Right ventricle myocardium superior (tissue), 1 donor: ENCODE measurements at places on chromosomes 2 and 18. TPM values are rescaled to one million over a fixed set of nuclear protein-coding genes. Genes with fewer than 3 reads are reported as not detected.

- no peak for DNase-seq
Measured at GRCh38 chr2:107174171-107174570, 288.2 kb upstream of the ST6GAL2 start.

Gene PLGLB1
- 2.7 TPM for total RNA-seq

GRCh38 chr2:209472871-209473270 is 49.0 kb downstream of the MAP2 start:
- DNase-seq: no peak

DNA sequence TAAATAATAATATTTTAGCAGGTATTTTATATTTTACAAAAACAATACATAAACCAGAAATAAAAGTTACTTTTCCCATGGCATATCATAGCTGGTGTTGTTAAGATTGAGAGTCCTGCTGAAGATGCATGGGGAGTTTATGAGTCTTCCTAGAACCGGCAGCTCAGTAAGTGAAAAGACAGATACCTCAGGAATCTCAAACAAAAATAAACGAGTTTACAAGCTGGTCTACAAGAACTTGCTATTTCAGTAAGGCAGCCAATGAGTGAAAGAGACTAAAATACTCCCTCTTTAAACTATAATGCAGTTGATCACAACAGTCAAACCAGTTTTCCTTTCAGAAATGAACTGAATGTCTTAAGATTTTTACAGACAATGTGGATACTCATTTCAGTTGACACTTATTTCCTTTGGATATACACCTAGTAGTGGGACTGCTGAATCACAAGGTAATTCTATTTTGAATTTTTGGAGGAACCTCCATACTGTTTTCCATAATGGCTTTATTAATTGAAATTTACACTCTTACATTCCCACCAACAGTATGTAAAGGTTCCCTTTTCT is 8.9 kb downstream of the GAREM1 start:
- DNase-seq: no peak

DNA sequence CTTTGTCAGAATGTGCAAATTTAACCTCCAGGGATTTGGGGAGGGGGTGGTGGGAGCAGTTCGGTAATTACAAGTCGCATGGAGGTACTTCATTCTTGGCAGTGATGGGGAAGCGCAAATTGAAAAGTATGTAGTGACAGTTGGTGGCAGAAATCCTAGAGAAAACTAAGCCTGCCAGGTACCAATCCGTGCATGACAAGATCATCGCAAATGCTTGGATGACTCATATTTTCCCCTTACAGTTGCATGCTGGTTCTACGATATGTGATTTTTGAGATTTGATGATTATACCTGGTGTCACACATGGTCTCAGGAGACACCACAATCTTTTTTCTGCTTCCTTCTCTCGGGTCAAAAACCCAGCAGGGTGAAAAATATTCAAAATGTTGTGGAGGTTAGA is 479.7 kb upstream of the ID2 start:
- DNase-seq: no peak

Gene RUFY4
- total RNA-seq: not detected

GRCh38 chr2:191215666-191216065 is 29.5 kb upstream of the MYO1B start:
- DNase-seq: no peak

- DNase-seq: peak; percentile 70
Measured at GRCh38 chr2:202377207-202377761, 1.2 kb downstream of the BMPR2 start.

DNA sequence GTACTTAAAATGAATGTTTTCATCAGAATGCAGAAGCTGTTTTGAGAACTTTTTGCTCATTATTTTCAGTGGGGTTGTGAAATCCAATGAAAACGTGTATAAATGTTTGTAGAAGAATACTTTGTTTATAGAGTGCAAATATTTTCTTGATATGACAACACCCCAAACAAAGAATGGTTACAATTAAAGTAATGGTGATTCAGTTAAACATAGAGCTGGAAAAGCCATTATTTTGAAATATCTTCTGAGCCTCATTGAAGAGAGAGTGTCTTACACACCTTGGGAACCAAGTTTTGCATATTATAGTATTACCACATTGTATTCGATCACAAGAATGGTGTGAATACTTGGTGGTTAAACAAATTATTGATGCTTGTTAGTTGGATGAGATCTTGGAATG is 48.7 kb downstream of the SPTBN1 start:
- DNase-seq: no peak

- DNase-seq: no peak
Measured at GRCh38 chr2:195649629-195650190, 7.3 kb upstream of the SLC39A10 start.

- DNase-seq: no peak
Measured at GRCh38 chr2:159497256-159497655, 119.1 kb downstream of the BAZ2B start.

- DNase-seq: no peak
Measured at GRCh38 chr2:23756593-23757292, 170.2 kb downstream of the ATAD2B start.

Gene NGEF
- not detected for total RNA-seq

GRCh38 chr2:111117598-111118480 is 2.9 kb upstream of the BCL2L11 start:
- peak; percentile 63 for DNase-seq

DNA sequence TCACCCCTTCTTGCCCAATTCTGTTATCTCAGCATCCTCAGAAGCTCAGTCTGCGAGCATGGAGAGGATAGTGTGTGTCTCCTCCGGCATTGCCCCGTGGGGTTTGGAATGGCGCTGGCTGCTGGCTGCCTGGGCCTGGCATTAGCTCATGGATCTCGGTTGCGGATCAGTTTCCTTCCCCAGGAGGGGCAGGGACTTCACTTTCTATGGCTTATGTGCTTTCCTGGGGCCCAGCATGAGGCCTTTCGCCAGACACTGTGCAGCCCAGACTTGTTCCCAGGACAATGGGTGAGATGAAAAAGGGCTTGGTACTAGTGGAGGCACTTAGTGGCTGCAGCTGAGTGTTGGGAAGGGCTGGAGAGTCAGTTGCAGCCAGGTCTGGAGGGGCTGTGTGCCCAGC is 143.3 kb downstream of the GLI2 start:
- DNase-seq: peak; percentile 33

DNA sequence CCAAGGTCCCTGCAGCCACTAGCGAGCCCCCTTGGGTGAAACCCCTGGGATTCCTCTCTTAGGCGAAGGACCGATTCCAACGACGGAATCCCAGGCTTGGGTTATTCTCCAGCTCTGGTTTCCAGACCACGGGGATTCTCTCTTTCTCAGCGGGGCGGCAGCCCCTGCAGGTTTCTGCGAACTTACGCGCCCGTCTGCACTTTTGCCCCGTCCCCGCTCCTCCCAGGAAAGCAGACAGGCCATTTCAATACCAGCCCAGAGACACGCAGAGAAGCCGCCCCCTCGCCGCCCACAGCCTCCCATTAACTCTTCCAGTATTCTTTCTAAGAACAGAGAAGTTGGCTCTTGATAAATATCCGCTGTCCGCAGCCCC is 1.2 kb downstream of the CBLN2 start:
- no peak for DNase-seq

DNA sequence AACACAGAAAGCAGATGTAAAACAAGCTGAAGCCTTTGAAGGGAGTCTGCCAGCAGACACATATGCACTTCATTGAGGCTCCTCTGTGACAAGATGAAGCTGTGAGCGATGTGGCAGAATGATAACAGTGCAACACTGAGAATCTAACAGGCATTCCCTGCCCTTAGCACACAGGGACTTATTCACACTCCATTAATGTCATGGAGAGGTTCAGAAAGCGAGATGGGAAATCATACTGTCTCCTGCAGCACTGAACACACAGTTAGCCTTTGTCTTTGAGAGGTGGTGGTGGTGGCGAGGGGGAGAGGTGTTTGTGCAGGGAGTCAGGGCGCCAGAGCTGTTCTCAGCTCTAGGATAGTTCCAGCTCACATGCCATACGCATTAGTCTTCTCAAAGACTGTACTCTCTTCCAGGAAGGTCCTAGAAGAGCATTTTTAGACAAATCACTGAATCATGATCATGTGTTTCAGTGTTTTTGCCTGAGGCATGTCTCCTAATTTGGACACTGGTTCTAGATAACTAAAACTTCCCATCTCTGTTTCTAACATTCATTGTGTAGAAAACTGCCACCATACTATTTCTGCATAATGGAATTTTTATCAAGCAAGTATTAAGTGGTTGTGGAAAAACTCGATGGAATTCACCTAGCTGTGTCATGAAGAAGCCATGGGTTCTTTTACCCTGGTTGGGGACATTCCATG is 93.5 kb upstream of the ITGB6 start:
- no peak for DNase-seq

DNA sequence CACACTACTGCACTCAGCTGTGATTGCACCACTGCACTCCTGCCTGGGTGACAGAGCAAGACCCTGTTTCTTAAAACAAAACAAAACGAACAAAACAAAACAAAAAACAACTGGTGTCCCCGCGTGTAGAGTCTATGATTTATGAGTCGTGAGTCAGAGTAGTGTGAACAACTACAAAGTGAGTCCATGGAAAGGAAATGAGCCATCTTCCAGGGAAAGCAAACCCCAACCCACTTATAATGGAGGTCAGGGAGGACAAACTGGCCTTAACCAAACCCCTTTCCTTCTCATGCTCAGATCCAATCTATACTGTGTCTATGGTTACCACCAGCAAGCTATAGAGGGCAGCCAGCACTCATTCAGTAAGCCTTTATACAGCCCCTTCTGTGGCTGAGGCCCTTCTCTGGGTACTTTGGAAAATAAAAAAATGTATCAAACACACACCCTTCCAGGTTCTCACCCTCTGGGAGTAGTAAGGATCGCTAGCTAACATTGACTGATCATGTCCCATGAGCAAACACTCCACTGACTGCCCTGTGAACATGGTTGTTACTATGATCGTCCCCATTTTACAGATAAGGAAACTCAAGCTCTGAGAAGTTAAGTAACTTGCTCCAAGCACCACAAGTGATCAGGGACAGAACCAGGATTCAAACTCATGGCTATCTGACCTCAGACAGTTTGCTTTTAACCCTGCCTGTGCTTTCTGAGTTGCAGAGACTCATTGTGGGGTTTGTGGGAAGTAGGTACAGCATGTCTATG is 24.7 kb upstream of the COLEC12 start:
- DNase-seq: no peak

GRCh38 chr2:4140281-4140970 is 437.1 kb downstream of the DCDC2C start:
- DNase-seq: no peak

Gene IL37
- not detected for total RNA-seq

DNA sequence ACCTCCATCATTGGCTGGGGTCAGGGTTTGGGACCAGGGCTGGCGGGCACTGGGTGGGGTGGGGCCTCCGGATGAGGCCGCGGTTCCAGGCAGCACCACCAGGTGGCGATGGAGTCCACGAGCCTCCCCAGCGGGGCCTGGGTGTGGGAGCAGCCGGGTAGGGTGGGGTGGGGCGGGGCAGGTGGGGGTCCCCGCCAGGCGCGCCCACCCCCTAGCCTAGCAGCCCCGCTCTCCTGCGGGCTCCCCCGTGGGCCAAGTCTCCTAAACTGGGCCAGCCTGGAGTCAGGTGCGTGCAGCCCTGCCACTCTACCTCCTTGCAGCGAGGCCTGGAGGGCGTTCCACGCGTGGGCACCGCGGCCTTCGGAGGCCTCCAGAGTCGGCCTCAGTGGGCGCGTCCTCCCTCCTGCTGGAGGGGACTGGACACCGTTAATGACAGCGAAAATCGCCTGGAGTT is 187.5 kb downstream of the TWIST2 start:
- DNase-seq: peak; percentile 75

DNA sequence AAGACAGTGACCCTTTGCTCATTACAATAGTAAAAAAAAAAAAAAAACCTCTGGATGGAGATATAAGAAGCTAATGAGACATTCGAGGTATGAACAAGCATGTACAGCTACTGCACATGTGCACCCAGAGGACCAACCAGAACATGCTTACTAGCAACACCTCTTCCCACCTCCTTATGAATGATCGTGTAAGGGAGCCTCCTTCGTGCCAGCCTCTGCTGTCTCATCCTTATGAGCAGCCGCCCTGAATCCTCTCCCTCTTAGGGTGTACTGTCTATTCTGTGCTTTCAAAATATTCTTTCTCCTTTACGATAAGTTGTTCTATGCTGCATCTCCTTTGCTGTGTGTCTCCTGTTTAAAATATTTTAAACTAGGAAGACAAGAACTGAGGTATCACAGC is 91.4 kb upstream of the ACSL3 start:
- no peak for DNase-seq

DNA sequence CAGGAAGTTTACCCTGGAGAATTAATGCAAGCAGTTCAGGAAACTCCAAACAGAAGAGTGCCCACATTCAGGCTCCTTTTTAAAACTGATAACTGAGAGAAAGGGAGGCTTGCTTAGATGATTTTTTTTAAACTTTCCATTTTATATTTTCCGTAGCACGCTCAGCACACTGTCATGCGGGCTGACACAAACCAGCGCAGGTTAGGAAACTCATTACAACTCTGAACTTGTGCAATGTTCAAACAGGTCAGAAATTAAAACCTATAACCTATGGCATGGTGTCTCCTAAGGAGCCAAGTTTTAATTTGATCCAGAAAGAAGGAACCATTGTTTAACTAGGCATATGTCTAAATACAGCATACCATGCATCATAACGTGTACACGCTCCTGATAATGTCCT is 117.7 kb upstream of the SMIM21 start:
- DNase-seq: no peak

Gene UCN
- 0.59 TPM for total RNA-seq

DNA sequence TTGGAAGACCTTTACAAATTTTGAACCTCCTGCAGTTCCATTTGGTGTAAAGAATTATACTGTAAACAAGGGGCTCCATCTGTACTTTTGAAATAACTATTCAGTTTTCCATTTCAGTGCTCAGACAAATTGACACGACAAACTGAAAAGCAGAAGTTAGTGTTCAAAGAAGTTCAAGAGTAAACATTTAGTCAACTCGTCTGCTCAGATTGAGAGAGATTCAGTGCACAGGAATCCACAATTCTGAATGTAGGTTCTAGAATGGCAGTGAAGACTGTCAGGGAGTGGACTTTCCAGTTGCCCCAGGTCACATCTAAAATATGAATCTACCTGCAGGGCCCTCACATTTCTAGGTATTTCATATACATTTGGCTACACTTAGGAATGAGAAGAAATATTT is 322.3 kb upstream of the TCF4 start:
- DNase-seq: no peak

- no peak for DNase-seq
Measured at GRCh38 chr2:179222076-179222475, 42.6 kb downstream of the SESTD1 start.

- no peak for DNase-seq
Measured at GRCh38 chr18:23087352-23087751, 47.9 kb upstream of the CABLES1 start.

Gene KRTCAP3
- total RNA-seq: 0.24 TPM

- DNase-seq: no peak
Measured at GRCh38 chr2:36729067-36729466, 32.6 kb downstream of the VIT start.

- DNase-seq: no peak
Measured at GRCh38 chr2:127039387-127040031, 67.4 kb downstream of the BIN1 start.

DNA sequence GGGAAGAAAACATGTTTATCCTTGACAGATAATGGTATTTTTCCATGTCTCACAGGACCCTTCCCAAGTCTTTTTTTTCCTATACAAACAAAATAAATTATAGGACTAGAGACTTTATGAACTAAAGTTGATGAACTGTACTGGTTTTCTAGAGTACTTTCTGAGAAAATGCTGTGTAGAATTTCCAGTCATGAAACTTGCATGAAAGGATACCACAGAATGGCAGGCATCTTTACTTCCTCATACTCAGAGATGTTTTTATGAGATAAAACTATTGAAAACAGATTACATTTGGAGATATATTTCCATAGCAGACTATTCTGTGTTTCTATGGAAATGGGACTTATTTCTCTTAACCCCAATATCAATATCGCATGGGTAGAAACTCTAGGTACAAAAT is 403.5 kb downstream of the PARD3B start:
- no peak for DNase-seq

GRCh38 chr2:150062416-150062815 is 425.1 kb downstream of the RND3 start:
- DNase-seq: no peak
